Cortex of kidney (tissue), 1 donor: ENCODE measurements at places on chromosomes 11 and 22.

DNA sequence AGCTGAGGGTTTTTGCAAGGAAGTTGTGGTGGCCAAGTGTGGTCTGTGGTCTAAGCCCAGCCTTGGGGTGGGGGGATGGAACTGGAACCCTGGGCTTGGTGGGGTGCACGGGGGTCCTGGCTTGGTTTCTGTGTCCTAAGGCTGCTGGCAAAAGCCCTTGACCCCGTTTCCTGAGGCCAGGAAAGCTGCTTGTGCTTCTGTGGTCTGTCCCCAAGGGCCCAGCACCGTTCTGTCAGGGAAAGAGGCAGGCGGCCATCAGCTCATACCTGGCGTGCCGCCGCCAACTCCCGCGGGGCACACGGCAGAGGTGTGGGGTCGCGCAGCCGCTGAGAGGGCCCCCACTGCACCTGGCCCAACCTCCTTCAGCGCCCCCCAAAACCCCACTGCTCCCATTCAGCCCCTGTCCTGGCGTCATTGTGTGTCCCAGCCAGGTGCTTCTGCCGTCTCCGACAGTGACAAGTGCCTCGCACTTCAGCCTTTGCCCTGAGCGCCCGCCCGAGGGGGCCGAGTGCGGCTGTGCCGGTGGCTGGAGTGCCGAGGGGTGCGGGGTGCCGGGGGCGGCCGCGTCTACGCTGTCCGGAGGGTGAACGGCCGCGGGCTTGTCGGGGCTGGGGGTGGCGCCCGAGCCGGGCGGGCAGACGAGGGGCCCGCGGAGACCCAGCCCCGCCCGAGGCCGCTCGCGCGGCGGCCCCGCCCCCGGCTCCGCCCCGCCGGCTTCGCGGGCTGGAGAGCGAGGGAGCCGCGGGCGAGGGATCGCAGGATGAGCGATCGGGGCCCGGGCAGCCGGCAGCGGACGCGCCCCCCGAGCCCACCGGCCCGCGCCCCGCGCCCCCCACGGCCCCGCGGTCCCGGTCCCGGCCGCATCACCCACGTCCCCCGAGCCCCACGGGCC lies at the start of gene CNIH2:
TSS of gene CNIH2 (plus strand) at position 705 of the 892 bp plus-strand sequence. CDS start 282 bp downstream, outside the sequence.
- DNase-seq: no peak

GRCh38 chr11:57983191-57983590 lies 40.5 kb upstream of the OR9Q1 start:
- DNase-seq: no peak

GRCh38 chr11:33695051-33695566 lies 5.5 kb downstream of the C11orf91 start:
- DNase-seq: no peak

GRCh38 chr11:7910286-7910788 lies 20.7 kb downstream of the OR10A6 start:
- DNase-seq: no peak

DNA sequence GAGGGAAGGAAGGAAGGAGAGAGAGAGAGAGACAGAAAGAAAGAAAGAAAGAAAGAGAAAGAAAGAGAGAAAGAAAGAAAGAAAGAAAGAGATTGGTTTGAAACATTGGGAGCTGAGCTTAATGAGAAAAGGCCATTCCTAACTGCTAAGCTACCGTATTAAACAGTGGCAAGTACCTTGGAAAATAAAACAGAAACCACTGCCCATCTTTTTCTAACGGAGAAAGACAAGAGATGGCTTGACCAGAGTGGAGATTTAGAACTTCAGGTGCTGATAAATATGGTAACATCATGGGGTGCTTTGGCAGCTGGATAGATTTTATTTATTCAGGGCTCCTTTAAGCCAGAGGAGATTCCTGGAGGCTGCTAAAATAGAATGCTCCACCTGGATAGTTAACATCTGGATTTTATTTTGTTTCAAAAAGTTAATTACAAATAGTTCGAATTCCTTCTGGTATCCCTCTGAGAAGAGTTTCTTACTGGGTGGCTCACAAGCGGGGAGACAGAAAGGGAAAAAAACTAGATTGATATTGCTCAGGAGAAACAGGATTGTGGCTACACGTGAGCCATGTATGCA lies 12.9 kb downstream of the TIMP3 start:
- no peak for DNase-seq

GRCh38 chr11:126113012-126113411 lies 50.3 kb upstream of the CDON start:
- no peak for DNase-seq

DNA sequence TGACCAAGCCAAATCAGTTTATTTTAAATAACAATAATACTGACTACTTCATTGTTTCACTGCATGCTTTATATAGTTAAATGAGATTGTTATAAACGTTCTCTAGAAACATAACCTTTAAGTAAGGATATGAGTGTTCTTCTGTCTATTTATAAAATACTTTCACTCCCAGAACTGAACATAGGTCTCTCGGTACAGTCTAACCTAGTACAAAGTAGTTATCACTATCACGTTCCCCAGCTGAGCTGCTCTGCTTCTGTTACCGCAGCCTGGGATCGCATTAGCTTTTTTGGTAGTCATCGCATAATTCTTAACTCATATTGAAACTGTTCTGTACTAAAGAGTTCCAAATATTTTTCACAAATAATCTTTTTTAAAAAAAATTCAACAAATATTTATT lies 143.6 kb downstream of the WNT11 start:
- no peak for DNase-seq

GRCh38 chr11:66280428-66280827 lies 2.5 kb downstream of the CNIH2 start:
- no peak for DNase-seq
